ENCODE measurements at places on chromosomes 6 and 20. TPM values are rescaled to one million over a fixed set of nuclear protein-coding genes. Genes with fewer than 3 reads are reported as not detected.

DNA sequence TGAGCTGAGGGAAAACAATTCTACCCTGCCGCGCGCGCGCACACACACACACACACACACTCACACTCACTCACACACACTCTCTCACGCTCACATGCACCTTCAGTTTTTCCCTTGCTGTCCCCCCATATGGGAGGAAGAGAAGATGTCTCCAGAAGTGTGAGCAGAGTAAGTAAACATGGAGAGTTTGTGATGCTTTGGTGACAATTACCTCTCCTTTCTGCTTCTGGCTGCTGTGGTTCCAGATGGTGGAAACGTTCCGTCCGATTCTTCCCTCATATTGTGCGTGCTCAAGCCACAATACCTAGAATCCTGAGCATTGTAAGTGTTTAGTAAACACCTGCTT, 86.7 kb downstream of the LINC00237 start:
- no peak for DNase-seq

GRCh38 chr6:109449795-109450673, 5.5 kb downstream of the MICAL1 start:
- DNase-seq, result no peak

- no peak for DNase-seq
Observed at GRCh38 chr6:41966214-41966920, 24.8 kb upstream of the CCND3 start.

- peak; percentile 87 for DNase-seq
Observed at GRCh38 chr6:30325150-30325872, 1.4 kb upstream of the TRIM39 start.

- DNase-seq, result no peak
Observed at GRCh38 chr20:41618807-41619311, 682 bp upstream of the CHD6 start.

DNA sequence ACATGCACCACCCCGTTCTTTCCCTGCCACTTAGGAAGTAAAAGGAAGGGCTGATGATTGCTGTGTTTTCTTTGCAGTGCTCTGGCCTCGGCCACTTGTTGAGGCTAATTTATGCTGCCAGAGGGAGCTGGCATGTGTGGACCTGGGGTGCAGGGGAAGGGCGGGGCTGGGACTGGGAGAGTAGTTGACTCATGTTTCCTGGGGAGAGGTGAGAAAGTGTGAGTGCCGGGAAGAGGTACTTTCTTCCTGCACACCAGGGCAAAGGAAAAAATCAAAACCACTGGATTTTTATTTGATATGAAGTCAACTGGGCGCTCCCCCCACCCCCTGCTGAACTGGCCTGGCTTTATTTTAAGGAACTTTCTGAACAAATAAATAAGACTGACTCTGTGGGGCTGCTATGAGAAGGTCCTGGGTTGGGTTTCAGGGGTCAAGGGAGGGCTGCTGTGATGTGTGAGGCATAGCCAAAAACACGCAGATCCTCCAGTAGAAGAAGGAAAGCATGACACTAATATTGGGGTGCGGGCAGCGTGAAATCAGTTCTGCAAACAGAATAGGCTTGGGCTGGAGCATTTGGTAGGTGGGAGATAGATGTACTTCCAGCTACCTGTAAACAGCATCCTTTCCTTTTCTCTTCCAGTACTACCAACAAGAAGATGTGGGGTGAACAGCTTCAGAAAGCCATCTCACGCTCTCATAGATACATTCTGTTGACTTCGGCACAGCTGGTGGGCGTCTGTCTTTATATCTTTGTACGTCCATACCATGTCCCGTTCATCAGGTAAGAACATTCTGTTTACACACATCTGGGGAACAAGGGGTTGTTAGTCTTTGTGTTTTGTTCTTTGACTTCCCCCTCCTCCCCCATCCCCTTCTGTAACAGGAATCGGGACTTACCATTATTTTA, 87.5 kb downstream of the SYNJ2 start:
- no peak for DNase-seq

DNA sequence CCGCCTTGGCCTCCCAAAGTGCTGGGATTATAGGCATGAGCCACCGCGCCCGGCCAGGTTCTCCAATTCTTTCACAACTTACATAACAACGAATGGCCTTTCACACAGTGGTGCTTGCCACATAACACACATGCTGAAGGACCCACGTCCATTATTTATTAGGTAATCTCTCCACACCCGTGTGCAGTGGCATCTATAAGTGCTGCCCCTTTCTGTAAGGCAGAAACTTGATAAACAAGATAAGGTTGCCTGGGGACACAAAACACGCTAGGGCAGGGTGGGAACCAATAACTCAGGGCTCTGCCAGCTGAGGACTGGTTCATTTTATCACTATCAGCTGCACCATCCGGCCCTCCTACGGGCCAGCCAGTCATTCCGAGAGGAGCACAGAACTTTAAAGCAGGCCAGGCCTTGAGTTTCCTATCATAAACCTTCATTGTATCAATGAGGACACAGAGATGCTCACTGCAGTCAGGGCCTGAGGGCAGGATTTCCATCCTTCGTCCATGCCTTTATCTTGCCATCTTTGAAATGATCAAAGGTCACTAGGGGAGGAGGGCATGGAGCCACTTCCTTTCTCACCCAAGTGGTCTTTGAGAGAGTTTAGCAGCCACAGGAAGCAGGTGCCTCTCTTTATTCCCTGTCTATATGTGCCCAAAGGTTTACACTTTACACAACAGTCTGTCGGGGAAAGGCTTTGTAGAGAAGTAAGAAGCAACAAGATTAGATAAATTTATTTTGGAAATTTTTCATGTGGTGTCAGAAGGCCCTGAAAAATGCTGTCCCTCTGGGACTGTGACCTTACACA, 37.6 kb downstream of the GPLD1 start:
- DNase-seq, result no peak

GRCh38 chr6:37279366-37280134, 21.6 kb upstream of the TMEM217 start:
- DNase-seq, result no peak

DNA sequence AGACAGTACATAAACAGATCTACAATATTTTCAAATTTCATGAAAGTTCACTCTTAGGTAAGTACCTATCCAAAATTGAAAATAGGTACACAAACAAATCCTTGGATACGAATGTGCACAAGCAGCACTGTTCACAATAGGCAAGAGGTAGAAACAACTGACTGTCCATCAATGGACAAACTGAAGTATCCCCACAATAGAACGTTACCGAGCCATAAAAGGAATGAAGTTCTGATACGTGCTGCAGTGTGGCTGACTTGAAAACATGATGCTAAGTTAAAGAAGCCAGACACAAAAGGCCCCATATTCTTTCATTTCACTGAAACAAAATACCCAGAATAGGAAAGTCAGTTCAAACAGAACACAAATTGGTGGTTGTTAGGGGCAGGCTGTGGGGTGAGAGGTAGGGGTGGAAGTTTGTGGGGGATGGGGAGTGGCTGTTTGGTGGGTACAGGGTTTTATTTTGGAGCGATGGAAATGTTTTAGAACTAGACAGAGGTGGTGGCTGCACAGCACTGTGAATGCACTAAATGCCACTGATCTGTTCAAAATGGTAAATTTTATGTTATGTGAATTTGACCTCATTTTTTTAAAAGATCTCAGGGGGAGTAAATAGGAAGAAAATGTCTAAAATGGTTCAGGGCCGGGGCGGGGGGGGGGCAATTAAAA, 89.5 kb downstream of the ZMYND8 start:
- no peak for DNase-seq

DNA sequence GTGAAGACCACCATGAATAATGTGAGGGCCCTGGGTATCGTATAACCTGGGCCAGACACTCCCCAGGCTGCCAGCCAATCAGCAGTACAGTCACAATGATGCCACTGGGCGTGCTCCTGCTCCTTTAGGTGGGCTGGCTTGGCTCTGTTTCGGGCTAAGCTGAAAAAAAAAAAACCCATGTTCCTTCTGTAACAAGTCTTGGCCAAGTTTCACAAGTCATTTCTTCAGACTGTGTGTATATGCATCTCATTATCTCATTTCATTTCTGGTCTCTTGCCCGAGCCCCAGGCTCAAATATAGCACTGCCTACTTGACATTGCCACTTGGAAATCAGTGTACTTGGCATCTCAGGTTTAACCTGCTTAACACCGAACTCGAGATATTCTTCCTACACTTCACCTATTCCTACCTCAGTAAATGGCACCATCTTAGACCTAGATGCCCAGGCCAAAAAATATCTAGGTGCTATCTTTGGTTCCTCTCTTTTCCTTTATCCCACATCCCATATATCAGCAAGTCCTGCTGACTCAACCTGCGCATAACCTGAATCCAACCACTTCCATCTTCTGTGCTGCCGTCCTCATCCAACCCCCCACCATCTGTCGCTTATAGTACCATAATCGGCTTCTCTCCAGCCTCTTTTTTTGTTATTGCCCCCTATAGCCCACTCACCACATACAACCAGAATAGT, 1.8 kb downstream of the UQCC2 start:
- no peak for DNase-seq

DNA sequence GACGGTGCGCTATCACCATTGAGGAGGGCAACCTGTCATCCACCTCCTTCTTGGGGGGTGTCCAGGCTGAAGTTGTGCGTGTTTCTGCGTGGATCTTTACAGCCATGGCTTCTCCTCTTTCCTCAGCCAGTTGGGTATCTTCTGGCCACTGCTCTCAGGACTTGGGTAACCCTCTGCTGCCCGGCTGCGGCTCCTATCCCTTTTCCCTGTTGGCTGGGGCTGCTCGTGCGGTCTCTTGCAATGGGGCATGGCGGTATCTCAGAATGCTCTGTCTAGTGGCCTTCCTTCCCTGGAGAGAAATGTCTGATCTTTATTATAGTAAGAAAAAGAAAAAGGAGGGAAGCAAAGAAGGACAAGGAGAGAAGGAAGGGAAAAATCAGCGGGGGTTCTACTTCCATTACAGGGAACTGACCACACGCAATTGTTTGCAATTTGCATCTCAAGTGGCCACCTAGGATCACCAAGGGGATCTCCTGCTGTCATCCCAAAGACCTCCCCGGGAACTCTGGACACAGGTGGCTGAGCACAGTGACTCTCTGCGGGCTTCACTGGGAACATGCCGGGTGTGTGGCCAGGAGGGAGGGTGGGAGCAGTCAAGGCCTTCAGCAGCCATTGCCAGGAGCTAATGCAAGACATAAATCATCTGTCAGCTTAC, 60.8 kb downstream of the NPEPL1 start:
- DNase-seq, result no peak

- DNase-seq, result no peak
Observed at GRCh38 chr6:13915561-13916229, 9.1 kb upstream of the RNF182 start.

GRCh38 chr20:48783533-48784272, 44.1 kb downstream of the PREX1 start:
- DNase-seq, result no peak

- no peak for DNase-seq
Observed at GRCh38 chr6:45643126-45643525, 265.4 kb upstream of the SUPT3H start.

GRCh38 chr20:48938670-48939069, 17.2 kb downstream of the ARFGEF2 start:
- DNase-seq, result no peak

GRCh38 chr20:62808211-62808865, 3.7 kb downstream of the OGFR start:
- peak; percentile 85 for DNase-seq

- no peak for DNase-seq
Observed at GRCh38 chr6:56655249-56655648, 12.6 kb upstream of the DST start.

GRCh38 chr20:52340036-52340634, 148.6 kb upstream of the ZFP64 start:
- DNase-seq, result no peak

- no peak for DNase-seq
Observed at GRCh38 chr6:139685009-139685408, 310.6 kb upstream of the CITED2 start.

GRCh38 chr6:168072261-168072660, 6.8 kb downstream of the FRMD1 start:
- DNase-seq, result no peak

GRCh38 chr6:129679275-129679674, 30.7 kb downstream of the ARHGAP18 start:
- no peak for DNase-seq

- DNase-seq, result no peak
Observed at GRCh38 chr20:50240092-50240491, 49.5 kb downstream of the CEBPB start.

- peak; percentile 61 for DNase-seq
Observed at GRCh38 chr6:43812850-43813578, 43.0 kb downstream of the VEGFA start.

The FAM217A gene
- total RNA-seq, result not detected

The MMP24OS gene
- total RNA-seq, result 17.1 TPM

The PTCRA gene
- total RNA-seq, result not detected

The MAS1 gene
- not detected for total RNA-seq

All from Karpas-422 (cell line).